ENCODE measurements at places on chromosomes 6 and 20.

DNA sequence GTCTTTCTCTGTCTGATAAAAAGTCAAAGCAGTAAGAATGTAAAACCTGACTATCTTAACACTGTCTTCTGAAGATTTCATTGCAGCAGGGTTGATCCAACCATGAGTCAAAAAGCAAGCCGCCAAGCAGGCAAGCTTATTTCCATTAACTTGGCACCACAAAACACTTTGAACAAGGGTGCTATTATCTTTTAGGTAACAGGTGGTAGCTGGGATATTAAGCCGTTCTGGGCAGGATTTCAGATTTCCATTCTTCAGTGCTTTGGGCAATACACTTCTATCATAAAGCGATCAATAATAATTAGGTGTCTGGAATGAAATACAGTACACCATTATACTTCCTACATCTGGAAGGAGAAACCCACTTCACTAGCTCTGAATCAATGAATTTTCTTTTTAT, 181.9 kb downstream of the TBC1D7 start:
- DNase-seq, result no peak

DNA sequence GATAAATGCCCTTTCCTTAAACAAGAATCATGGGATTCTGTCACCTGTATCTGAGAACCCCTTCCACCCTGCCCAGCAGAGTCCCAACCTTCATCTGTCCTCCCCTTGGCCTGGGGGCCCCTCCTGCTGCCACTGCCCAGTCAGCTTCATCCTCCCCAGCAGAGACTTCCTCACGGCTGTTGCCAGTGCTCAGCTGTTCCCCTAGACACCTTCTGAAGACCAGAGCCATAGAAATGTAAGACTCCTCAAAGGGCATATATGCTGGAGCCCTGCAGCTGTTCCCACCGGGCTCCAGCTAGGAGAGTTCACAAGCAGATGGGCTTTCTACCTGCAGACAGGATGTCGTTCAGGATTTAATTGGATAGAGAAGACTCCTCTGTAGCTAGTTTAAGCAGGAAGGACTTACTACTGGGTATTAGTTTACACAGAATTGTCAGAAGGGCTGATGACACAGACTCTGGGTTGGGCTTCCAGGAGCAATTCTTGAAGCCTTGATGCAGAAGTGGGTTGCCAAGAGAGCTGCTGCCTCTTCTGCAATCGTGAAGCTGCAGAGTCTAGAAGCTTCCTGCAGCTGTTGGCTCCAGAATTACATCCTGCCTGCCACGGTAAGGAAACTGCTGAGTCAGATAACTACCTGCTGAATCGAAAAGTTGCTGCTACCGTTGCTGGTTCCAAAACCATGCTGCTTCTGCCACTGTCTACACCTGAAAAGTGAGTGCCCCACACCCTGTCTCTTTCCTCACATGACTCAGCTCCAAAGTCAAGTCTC, 57.1 kb upstream of the MLN start:
- no peak for DNase-seq

GRCh38 chr6:14320332-14320731, 202.8 kb downstream of the CD83 start:
- no peak for DNase-seq

DNA sequence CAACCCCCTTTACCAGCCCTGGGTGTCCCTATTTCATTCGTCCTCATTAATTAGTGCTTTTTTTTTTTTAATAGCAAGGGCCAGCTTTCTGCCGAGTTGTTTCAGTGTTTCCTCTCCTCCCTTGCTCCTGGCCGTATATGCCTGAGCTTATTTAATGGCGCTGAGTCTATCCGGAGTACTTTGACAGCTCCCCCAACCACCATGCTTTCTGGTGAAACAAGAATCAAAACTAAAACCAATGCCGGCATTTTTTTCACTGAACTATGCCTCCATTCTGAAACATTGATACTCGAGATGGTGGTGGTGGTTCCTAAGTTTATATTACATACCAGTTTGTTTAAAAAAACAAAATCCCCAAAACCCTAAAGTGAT, 1.2 kb downstream of the DCBLD1 start:
- DNase-seq, result no peak

DNA sequence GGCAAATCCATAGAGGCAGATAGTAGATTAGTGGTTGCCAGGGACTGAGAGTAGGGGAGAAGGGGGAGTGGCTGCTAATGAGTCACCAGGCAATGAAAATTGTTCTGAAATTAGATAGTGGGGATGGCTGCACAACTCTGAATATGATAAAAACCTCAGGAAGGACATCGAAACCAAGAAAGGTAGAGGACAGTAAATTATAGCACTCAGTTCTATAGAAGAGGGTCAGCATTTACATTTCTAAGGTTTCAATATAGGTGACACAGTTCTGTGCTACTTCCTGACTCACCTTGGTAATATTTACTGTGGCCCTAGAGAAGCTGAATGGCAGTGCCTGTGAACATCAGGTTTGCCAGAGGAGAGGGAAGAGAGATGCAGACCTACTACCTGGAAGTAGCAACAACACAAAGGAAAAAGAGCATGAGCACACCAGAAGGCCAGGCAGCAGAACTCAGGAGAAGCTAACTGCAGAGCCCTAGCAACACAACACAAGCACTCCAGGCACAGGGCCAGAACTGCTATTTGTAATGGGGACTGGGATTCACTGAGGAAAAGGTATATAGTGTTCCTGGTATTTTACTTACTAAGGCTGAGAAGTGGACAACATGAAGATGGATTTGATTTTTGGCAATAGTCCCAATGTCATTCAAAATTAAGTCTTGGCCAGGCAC, 75.9 kb downstream of the PLCG1 start:
- no peak for DNase-seq

DNA sequence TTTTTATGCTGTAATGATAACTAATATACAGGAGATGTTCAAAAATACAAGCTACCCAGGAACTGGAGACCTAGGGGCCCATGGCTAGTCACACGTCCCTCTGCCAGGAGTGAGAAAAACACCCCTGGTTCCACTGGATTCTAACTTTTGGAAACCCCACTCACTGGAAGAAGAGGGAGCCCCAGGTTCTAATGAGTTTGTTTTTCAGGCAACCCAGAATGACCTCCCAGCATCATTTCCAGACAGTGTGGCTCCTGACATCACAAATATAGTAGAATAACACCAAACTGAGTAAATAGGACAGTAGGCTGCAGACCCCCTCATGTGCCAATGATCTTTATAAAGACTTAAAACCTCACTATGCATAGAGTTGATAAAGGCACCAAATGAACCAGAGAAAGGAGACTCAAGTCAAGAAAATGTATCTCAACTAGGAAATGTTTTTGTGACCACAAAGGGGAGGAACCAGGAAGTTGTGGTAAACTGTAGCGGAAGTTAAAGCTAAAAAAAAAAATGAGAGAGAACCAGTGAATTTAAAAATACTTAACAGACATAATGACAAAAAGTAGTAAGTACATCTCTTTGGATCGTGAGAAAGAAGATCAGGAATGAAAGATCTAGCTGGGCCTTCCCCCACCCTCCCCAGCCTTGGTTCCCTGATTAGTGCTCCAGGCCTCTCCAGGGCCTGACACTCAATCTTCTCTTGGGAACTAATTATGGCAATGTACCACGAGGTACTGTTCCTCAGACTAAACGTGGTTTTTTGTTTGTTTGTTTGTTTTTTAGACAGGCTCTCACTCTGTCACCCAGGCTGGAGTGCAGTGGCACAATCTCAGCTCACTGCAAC, 19.8 kb downstream of the HLA-E start:
- no peak for DNase-seq

DNA sequence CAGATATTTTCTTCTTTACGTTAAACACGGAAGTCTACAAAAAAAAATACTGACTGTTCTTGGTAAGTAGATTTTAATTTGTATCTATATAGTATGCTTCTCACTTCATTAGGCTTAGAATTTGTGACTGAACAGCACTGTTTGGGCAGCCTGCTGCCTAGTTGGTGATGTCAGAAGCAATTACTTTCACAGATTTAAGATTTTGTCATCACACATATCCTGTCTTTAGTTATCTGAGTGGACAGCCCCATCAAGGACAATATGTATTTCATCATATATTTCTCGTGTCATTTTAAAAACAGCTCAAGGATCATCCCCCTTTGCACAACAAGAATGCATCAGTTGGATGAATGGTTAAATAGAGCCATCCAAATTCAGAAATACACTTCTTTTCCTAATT, 338.4 kb upstream of the CITED2 start:
- no peak for DNase-seq

DNA sequence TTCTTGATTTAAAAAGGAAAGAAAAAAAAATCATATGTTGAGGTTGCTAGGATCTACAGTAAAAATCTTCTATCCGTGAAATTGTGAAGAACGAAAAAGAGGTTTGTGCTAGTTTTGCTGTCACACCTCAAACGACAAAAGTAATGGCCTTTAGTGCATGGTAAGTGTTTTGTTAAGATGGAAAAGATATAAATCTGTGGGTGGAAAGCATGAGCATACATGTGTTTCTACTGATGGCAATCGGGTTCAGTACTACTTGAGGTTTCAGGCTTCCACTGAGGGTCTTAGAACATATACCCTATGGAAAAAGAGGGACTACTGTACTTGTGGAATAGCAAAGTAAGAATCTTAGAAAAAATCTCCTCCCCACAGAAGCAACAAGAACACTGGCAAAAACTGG, 58.0 kb downstream of the AHI1 start:
- no peak for DNase-seq
